Ovary (tissue), 10 donors: ENCODE measurements at places on chromosomes 11 and 22.

GRCh38 chr11:133939558-133939957 lies 17.2 kb downstream of the IGSF9B start:
- no peaks in the 10 kb centered on the region for H3K27me3 ChIP-seq
- no peaks in the 10 kb centered on the region for H3K36me3 ChIP-seq
- no peak for DNase-seq

DNA sequence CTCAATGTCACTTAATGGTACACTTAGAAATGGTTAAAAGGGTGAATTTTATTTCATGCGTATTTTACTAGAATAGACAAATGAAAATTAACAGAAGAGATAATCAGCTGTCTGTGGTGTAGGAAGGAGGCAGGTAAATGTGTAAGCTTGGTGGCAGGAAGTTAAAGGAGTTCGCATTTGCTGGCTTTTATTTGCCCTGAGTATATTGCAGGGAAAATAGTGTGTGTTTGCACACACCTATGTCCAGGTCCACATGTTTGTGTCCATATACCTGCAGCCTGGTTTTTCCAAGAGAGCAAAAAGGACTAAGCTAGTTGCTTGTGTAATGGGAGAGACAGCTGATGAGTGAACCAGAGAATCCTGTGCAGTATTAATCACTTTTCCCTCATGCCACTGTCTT lies 16.0 kb downstream of the NTM start:
- H3K27ac ChIP-seq, result no peak overlapping the region
- no peaks in the 10 kb centered on the region for H3K4me1 ChIP-seq
- no peaks in the 10 kb centered on the region for H3K27me3 ChIP-seq
- no peaks in the 10 kb centered on the region for H3K36me3 ChIP-seq
- DNase-seq, result no peak
- no peak overlapping the region for H3K4me3 ChIP-seq

DNA sequence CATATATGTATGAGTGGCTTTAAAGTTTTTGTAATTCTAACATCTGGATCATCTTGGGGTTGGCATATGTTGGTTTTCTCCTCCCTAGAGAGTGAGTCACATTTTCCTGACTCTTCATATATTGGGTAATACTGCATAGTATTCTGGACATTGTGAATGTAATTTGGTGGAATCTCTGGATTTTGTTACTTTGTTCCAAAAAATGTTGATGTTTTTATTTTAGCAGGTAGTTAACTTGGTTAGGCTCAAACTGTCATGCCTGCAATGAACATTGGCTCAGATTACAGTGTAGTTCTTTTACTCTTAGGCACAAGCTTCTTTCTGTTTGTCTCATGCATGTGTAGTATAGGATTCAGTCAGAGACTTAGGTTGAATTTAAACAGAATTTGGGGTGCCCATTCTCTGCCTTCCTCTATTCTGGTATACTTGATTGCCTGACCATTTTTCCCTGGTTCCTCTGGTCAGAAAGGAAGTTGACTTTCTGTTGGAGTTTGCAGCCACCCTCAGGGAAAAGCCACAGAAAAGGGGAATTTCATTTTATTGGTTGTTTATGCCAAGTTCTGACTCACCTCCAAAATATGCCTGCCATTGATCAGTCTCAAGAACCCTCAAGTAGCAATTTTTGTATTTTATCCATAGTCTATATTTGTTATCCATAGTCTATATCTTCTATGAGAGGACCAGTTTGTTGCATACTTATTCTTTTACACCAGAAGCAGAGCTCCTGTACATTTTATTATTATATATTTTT lies 151.7 kb downstream of the UVRAG start:
- no peak for DNase-seq
- no peaks in the 10 kb centered on the region for H3K36me3 ChIP-seq
- no peaks in the 10 kb centered on the region for H3K27me3 ChIP-seq

- DNase-seq, result no peak
- H3K27me3 ChIP-seq, result no peaks in the 10 kb centered on the region
- H3K4me3 ChIP-seq, result no peak overlapping the region
- no peak overlapping the region for H3K27ac ChIP-seq
- H3K36me3 ChIP-seq, result no peaks in the 10 kb centered on the region
- no peaks in the 10 kb centered on the region for H3K4me1 ChIP-seq
Observed at GRCh38 chr11:47392546-47393162, 14.3 kb upstream of the SPI1 start.

- no peaks in the 10 kb centered on the region for H3K27me3 ChIP-seq
- H3K4me1 ChIP-seq, result peaks cover 2% of the 10 kb centered on the region
- no peak for DNase-seq
- no peak overlapping the region for H3K27ac ChIP-seq
Observed at GRCh38 chr11:11435635-11436034, 82.6 kb upstream of the CSNK2A3 start.

GRCh38 chr22:43114958-43115357 lies 4.4 kb downstream of the BIK start:
- H3K36me3 ChIP-seq, result no peaks in the 10 kb centered on the region
- H3K4me3 ChIP-seq, result no peak overlapping the region
- no peak overlapping the region for H3K27ac ChIP-seq
- DNase-seq, result no peak
- no peaks in the 10 kb centered on the region for H3K27me3 ChIP-seq
- H3K4me1 ChIP-seq, result peaks cover 9% of the 10 kb centered on the region

DNA sequence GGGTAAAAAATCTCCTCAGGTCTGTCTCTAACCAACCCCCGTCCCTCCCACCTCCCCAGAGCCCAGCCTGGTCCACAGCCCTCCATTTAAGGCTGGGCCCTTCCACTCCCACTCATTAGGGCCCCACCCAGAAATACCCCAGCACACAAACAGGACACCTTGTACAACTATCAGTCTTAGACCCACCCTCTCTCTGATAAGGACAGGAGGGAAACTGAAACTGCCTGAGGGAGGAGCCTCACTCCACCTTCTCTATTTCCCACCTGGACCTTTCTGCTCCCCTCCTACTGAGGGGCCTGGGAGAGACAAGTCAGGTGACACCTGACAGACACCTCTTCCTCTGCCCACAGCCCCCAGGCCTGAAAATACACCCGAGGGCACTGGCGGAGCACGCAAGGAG lies 90.2 kb downstream of the PLEKHA7 start:
- H3K36me3 ChIP-seq, result no peaks in the 10 kb centered on the region
- no peak for DNase-seq
- peak overlapping the region; percentile 45 for H3K27ac ChIP-seq
- H3K27me3 ChIP-seq, result no peaks in the 10 kb centered on the region
- peak overlapping the region; percentile 40 for H3K4me3 ChIP-seq

GRCh38 chr11:69748637-69749036 lies 26.5 kb downstream of the FGF4 start:
- H3K4me1 ChIP-seq, result no peaks in the 10 kb centered on the region
- H3K4me3 ChIP-seq, result no peak overlapping the region
- H3K27me3 ChIP-seq, result no peaks in the 10 kb centered on the region
- no peak for DNase-seq

GRCh38 chr11:30585892-30586250 lies 282 bp downstream of the MPPED2 start:
- no peak overlapping the region for H3K27ac ChIP-seq
- no peaks in the 10 kb centered on the region for H3K27me3 ChIP-seq
- H3K4me1 ChIP-seq, result peaks cover 4% of the 10 kb centered on the region

- no peaks in the 10 kb centered on the region for H3K27me3 ChIP-seq
- DNase-seq, result no peak
- no peaks in the 10 kb centered on the region for H3K36me3 ChIP-seq
- no peak overlapping the region for H3K27ac ChIP-seq
- no peak overlapping the region for H3K4me3 ChIP-seq
- no peaks in the 10 kb centered on the region for H3K4me1 ChIP-seq
Observed at GRCh38 chr11:61194169-61194671, 9.1 kb upstream of the PGA3 start.

DNA sequence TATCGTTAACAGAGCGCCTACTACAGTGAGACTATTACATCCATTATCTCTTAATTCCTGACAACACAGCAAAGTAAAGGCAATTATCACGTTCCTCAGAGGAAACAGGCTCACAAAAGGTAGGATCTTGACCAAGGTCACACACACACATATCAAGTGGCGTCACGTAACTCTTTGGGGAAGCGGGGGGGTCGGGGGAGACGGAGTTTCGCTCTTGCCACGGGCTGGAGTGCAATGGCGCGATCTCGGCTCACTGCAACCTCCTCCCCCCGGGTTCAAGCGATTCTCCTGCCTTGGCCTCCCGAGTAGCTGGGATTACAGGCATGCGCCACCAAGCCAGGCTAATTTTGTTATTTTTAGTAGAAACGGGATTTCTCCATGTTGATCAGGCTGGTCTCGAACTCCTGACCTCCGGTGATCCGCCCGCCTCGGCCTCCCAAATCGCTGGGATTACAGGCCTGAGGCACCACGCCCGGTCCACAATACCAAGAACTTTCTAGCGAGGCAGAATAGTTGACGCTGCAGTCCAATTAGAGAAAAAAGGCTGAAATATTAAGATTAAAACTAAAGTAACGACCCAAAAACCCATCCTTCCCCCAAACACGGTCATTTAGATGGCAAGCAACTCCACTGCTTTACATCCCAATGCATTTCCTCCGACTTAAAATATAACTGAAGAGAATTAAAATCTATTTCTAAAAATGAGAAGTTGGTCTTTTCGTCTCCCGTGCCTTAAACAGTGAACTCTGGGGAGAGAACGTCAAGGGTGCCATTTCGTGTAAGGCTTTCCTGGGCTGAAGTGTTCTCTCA lies 1.2 kb downstream of the DDX17 start:
- H3K27me3 ChIP-seq, result no peaks in the 10 kb centered on the region
- H3K27ac ChIP-seq, result peak overlapping the region; percentile 99
- H3K4me1 ChIP-seq, result peaks cover 3% of the 10 kb centered on the region
- peak; percentile 51 for DNase-seq

DNA sequence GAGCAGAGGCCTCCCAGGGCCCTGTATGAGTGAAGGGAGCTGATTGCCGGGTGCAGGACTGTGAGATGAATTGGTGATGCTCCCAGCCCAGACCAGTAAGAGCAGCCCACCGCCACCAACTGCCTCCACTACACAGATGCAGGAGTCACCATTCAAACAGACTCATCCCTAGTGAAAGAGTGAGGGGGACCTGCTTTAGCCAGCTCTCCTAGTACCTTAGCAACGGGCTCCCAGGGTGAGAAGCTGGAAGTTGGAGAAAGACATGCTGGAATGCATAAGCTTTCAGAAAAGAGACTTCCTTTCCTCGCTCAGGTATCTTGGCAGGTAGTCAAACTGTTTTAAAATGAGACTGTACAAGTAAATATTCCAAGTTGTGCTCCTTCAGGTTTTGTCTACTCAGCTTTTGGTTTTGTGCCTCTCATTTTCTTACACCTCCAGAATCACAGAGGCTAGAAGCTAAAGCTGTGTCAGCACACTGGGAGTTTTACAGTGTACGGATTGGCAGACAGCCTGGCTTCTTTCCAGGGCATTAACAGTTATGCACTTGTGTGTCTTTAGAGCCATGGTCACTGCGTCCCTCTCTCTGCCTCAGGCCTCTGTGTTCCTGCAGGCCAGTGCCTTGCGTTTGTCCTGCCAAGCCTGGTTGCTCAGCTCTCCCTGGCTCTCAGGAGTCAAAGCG lies 146.2 kb downstream of the ATXN10 start:
- H3K27ac ChIP-seq, result no peak overlapping the region
- H3K4me1 ChIP-seq, result no peaks in the 10 kb centered on the region
- DNase-seq, result no peak

DNA sequence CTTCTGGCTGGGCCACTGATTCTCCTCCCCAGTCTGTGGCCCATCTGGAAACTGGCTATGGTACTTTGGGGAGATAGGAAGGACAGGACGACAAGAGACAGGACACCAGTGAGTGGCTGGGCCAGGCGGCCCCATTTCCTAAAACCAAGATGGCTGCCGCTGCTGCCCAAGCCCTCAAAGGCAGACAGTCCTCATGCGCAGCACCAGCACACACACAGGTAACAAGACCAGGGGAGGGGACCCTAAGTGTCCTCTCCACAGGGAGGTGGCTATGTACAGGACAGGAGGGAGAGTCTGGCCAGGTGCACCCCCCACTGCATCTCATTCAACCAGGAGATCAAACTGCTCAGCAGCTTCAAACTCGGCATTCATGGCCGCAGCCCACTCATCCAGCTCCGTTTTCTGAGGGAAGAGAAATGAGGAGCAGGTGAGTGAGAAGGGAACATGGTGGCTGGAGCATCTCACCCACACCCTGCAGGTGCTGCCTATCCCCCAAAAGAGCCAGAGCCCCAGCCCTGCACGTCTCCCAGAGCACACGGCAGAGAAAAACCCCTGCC lies 5.0 kb downstream of the CDCA5 start:
- H3K27ac ChIP-seq, result no peak overlapping the region
- no peaks in the 10 kb centered on the region for H3K36me3 ChIP-seq
- H3K4me1 ChIP-seq, result peaks cover 4% of the 10 kb centered on the region
- H3K4me3 ChIP-seq, result no peak overlapping the region

DNA sequence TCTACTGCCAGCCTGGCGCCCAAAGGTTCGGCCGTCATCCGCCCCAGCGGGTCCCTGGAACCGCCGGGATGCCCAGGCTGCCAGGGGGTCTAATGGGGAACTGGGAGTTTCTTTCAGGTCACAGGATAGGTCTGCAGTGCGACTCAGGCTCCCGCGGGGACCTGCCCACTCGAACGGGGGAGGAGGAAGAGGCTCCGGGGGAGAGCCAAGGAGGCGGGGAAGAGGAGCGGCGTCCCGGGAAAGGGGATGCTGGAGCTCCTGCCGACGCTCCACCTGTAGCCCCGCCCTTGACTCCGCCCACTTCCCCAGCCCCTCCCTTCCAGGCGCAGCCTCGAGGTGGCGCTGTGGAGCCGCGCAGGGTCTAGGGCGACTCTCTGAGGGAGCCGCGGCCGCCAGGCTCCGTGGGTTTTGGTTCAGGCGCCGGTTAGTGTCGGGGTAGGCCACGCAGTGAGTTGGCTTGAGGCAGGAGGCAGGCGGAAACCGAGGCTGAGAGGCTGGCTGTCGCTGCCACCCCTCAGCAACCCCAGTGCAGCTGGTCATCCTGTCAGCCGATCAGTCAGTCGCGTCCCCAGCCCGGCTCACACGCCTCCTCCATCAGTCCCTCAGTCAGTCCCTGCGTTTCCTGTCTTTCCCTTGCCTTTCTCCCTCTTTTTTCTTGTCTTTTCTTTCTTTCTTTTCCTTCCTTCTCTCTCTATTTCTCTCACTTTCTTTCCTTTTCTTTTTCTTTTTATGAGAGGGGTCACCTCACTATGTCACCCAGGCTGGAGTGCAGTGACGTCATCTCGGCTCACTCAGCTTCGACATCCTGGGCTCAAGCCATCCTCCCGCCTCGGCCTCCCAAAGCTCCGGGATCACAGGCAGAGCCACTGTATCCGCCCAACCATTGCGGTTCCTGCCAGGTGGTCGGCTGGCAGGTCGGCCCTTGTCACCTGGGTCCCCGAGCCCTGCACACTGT lies 26.4 kb downstream of the YWHAH start:
- DNase-seq, result peak; percentile 90
- H3K4me1 ChIP-seq, result no peaks in the 10 kb centered on the region
- H3K27ac ChIP-seq, result no peak overlapping the region

GRCh38 chr22:36480941-36481392 lies 473 bp downstream of the TXN2 start:
- peak overlapping the region; percentile 91 for H3K4me3 ChIP-seq
- peak overlapping the region; percentile 99 for H3K27ac ChIP-seq
- no peaks in the 10 kb centered on the region for H3K27me3 ChIP-seq
- H3K36me3 ChIP-seq, result no peaks in the 10 kb centered on the region
